ENCODE measurements at places on chromosomes 6 and 20.

DNA sequence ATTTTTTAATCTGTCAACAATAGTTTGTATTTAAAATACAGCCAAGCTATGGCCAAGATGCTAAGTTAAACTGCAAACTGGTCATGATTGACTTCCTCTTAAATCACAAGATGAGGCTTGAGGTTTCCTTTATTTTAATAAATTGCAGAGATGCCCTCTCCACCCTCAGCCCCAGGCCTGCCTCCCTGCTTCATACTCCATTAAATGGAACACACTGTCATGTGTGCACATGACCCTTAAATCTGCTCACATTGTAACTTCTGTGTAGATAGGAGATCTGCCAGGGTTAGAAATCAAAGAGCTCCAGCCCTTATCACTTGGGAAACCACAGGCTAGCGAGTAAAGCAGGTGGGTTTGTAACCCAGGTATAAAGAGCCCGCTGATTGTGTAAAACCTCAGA lies 20.8 kb downstream of the DUSP22 start:
- DNase-seq: no peak

DNA sequence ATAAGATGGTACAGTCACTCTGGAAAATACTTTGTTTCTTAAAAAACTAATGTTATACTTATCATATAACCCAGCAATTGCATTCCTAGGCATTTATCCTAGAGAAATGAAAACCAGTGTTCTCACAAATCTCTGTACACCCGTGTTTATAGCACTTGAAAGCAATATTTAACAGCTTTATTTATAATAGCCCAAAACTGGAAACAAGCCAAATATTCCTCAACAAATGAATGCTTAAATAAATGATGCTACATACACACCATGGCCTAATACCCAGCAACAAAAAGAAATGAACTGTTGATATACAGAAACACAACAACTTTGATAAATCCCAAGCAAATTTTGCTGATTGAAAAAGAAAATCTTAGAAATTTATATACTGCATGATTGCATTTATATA lies 51.3 kb downstream of the GFRA4 start:
- no peak for DNase-seq

GRCh38 chr20:57370316-57370715 lies 19.3 kb downstream of the RAE1 start:
- DNase-seq: no peak

DNA sequence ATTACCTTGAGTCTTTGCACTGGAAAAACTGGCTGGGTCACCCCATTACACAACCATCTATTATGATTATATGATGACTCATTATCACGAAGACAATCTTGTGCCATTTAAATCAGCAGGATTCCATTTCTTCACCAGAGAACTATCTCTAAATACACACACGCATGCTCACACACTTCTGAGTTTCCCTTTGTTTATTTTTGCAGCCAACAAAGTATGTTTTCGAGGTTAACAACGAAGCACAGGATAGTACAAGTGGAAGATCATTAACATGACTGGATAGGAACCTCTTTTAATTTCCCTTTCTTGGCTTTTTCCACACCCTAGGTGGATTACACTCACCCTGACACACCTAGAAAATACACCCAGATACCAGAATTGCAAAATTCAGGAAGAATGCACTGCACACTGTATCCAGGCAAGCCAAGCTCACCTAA lies 18.9 kb downstream of the PERP start:
- DNase-seq: no peak

GRCh38 chr6:137013738-137014602 lies 30.8 kb downstream of the IL20RA start:
- DNase-seq: no peak

GRCh38 chr6:108742041-108742440 lies 106.2 kb upstream of the ARMC2 start:
- no peak for DNase-seq

DNA sequence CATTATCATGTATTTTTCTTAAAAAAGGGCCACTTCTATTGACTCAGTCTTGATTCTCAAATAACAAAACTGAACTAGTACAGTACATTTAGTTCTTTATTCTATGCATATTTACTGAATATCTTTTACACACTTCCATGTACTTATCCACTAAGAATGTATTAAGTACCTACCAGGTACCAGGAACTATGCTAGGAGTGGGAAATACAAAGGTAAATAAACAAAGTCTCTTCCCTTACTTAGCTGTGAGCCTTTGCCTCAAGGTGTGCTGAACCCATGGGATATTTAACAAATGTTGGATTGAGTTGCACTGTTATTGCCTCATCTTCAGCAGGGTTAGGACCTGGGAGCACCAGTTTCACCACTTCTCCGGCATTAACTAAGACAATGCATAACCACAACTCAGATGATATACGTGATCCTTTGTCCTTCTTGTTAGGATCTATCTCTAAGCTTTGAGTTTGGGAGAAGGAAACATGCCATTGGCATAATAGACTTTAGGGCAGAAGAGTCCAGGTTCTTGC lies 533.9 kb downstream of the TFAP2B start:
- DNase-seq: no peak

GRCh38 chr6:12749531-12750379 lies 33.2 kb downstream of the PHACTR1 start:
- no peak for DNase-seq

- no peak for DNase-seq
Measured at GRCh38 chr6:14865531-14866100, 380.3 kb upstream of the JARID2 start.
